NCI-H510A treated with DMSO at 0.1 percent for 48 hours (cell line): ENCODE measurements at places on chromosomes 2 and 18.

- DNase-seq = no peak
Measured at GRCh38 chr2:44168681-44169154, at the start of gene PPM1B. Gene PPM1B (plus strand): TSS chr2:44168875. CDS start chr2:44201200, 32,325 bp downstream.

GRCh38 chr2:31413862-31414550 lies 536 bp downstream of the XDH start:
- DNase-seq = peak; percentile 13

DNA sequence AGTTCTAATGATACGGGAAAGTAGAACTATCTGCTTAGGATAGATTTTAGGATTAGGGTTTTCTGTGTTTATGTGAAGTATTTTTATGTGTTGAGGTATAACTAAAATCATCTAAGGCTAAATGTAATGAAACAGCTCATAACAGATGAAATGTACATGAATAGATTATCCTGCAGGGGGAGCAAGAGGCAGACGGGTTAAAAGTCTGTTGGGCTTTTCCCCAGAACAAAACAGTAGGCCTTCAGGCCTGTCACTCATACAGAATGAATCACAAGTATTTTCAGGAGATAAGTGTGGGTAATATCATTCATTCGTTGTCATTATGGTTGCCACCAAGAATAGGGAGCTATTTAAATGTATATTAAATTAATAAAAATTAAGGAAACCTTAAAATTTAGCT lies 107.9 kb upstream of the IL1R2 start:
- peak; percentile 40 for DNase-seq

GRCh38 chr18:49654347-49654746 lies 92.5 kb downstream of the LIPG start:
- no peak for DNase-seq
